ENCODE measurements at places on chromosomes 3 and 15. TPM values are rescaled to one million over a fixed set of nuclear protein-coding genes. Genes with fewer than 3 reads are reported as not detected.

GRCh38 chr15:78168608-78169007, 19.4 kb downstream of the IDH3A start:
- DNase-seq: no peak

DNA sequence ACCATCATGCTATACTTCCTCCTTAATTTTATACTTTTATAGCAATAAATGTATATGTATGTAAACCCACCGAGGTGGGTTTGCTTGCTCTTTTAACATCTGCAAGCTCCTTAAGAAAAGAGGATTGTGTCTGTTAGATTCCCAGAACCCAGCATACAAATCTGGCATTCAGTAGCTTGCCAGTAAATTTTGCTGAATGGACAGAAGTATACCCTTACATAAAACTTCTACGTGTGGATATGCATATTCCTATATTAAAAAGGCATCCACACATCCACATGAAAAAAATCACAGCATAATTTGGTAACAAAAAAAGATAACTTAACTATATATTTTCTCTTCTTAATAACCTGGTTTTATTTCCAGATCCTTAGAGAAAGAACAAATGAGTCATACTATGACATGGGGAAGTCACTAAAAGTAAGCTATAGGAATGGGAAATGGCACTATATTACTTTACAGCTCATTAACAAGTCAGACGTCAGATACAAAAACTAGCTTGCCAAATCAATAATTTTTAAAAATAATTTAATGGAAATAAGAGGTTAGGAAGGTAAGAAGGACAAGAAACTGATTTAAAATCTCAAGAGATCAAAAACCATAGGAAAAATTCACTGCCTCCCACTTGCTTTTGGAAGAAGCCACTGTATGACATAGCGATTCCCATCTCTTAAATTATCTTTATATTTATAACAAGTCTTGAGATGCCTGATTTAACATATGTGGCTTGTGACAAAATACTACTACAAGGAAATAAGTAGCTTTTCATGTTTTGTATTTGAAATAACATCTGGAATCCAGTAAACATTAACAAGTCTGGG, 68.7 kb downstream of the SUMF1 start:
- no peak for DNase-seq

TAGLN3 gene
- not detected for total RNA-seq

KBTBD13 gene
- total RNA-seq: not detected

CYP8B1 gene
- total RNA-seq: not detected

WDR5B gene
- 7.6 TPM for total RNA-seq

DNA sequence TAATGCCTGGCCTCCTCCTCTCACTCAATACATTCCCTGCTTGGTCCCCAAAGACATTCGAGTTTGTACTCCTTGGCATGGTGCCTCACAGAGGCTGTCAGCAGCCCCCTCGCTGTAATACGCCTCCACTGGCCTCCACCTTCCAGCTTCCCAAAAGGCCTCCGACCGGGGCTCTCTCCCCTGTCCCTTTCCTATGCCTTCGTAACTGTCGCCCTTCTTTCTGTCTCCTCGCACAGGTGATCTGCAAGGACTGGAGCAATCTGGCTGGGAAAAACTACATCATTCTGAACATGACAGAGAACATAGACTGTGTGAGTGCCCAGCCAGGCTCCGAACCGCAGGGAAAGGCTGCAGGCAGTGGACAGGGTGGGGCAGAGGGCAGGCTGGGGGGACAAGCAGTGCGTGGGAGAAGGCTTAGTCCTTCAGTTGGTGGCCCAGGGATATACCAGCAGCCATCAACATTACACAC, 10.7 kb upstream of the ABTB1 start:
- DNase-seq: no peak

SQOR gene
- 66.8 TPM for total RNA-seq

DNA sequence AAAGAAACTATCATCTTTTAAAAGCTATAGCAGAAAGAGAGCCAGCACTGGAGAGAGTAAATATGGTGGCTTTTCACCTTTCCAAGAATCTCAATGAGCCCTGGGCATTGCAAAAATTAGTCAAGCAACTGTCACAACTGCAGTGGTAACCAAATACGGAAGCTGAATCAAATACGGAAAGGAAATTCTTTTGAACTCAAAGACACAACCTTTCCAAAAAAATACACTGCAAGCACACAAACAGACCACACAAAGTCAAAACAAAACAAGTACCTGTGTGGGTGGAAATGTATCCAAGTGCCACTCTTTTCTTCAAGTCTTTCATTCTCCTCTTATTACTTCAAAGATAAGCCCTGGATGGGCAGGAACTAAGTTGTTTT, 17.6 kb downstream of the VGLL4 start:
- no peak for DNase-seq

DNA sequence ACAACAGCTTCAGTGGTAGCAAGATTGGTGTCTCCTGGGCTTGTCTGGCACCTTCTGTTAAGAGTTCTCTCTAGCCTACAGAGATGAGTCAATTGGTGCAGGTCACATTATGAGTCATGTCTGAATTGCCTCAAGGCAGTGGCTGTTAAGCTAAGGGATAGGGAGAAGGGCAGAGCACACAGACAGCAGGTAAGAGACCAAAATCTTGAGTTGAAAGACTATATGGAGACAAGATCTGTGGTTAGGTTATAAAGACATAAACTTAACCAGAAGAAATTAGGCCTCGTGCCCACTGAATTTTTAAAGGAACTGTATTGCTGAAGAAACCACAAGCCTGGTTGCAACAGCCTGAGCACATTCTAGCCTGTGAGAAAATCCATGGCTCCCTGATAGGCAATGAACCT, 19.2 kb upstream of the KPNA1 start:
- no peak for DNase-seq

DNA sequence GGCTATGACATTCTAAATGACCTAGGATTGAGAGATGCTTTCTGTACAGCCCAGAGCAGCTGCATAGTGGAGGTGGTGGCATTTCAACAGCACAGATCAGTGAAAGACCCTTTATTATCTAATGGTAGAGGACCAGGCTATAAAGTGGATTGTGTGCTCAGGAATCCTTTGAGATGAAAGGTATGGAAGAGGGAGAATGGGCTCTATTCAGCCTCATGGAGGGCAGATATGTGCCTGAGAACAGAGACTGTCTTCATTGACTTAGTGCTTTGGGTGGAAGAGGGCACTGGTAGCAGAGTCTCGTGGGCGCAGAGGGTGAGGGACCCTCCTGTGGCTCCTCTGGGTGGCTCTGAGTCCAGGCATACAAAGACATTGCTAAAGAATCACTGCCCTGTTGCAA, 130.0 kb upstream of the SLC24A5 start:
- DNase-seq: no peak

GRCh38 chr3:80733522-80734176, 965.9 kb upstream of the ROBO1 start:
- no peak for DNase-seq

GRCh38 chr3:190522621-190523222, 8.8 kb downstream of the IL1RAP start:
- DNase-seq: no peak
